Activated CD8-positive, alpha-beta memory T cell treated with anti-CD3 and anti-CD28 coated beads for 1 hour (primary cell): ENCODE measurements at places on chromosomes 3 and 15.

GRCh38 chr3:30186741-30187219 is 419.6 kb upstream of the TGFBR2 start:
- no peak for DNase-seq

DNA sequence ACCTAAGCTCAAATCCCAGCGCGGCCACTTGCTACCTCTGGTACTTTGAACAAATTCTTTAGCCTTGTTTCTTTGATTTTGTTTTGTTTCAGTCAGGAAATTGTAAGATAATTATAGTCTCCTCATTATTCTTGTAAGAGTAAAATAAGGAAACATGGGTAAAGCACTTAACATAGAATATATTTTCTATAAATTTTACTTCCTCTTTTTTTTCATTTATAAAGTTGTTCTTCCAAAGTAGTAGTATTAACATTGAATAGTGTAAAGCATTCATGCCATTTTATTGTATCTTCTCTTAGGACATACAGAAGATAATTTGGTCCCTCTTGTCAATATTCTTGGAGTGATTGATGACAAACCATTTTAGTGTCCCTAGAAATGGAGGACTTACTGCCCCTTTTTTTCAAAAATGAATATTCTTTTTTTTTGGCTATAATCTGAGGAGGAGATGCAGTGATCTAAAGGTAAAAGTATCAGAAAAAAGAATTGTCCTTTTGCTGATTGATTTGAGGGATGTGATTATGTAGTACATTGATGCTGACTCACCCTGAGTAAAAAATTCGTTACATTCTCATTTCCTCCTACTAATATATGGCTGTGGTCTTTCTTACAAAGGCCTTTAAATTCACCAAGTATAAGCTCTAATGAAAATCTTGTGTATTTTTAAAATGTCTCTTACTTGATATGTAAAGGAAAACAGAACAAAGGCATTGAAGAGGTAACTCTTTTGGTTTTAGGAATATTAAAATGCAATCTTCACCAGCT is 51.0 kb downstream of the ALCAM start:
- no peak for DNase-seq

DNA sequence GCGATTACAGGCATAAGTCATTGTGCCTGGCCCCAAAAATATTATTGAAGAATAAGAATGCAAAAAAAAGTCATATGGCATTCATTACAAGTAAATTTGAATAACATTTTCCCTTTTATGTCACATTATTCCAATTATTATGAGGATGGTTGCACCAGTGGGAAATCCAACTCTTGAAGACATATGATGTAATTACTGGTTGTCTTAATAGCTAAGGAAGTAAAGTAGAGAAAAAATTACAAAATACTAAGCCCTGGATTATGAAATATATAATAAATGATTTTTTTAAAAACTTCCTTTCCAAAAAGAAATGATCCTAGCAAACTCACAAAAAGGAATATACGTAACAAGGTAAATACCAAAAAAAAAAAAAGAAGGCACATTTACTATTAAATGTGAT is 98.9 kb downstream of the FMN1 start:
- no peak for DNase-seq

- no peak for DNase-seq
Measured at GRCh38 chr3:41629072-41629471, 332.8 kb downstream of the ULK4 start.

DNA sequence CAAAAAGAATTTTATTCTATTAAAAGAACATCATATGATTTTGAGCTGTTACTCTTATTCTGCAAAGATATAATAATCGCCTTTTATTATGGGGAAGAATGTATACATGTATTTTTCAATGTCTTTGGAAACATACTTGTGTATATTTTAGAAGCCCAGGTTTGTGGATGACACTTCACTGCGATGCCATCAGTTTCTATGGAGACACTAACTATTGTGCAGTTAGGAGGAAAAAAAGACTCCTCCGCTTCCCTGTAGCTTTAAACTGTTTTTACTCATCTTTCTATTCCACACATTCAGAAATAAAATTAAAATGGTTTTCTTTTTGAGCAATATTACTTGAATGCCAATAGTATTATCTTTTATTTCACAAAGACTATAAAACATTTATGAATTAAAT is 305.0 kb downstream of the NLGN1 start:
- DNase-seq = no peak

DNA sequence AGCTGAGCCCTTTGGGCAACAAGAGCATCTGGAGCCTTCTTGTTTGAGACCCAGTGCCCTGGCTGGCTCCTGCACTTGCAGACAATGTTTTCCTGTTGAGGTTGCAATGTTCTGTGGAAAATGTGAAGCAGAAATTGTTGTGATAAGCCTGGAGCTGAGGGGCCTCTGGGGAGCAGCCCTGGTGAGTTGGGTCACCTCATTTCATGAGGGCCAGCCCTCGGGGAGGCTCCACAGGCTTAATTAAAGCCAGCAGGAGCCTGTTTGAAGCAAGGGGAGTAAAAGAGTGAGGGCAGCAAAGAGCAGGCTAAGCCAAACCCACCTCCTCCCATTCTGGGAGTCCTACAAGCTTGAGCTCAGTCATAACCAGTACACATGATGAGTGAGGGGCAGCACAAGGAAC is 154.3 kb downstream of the ALDH1A2 start:
- DNase-seq = no peak

GRCh38 chr3:97823046-97824004 is 1.5 kb downstream of the CRYBG3 start:
- no peak for DNase-seq

GRCh38 chr3:68057637-68058320 is 403.4 kb upstream of the SUCLG2 start:
- peak; percentile 17 for DNase-seq

- DNase-seq = no peak
Measured at GRCh38 chr3:50472958-50473357, 30.5 kb downstream of the CACNA2D2 start.

- DNase-seq = no peak
Measured at GRCh38 chr15:31089368-31090047, 12.0 kb downstream of the TRPM1 start.

DNA sequence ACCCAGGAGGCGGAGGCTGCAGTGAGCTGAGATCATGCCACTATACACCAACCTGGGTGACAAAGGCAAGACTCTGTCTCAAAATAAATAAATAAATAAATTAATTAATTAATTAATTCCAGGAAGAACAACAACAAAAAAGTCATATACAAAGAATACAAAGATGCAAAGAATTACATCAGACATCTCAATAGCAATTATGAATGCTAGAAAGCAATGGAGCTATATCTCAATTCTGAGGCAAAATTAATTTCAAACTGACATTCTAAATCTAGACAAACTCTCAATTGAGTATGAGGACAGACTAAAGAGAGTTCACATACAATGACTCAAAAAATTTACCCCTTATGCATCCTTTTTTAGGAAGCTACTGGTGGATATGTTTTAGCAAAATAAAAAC is 69.6 kb upstream of the CTNNB1 start:
- no peak for DNase-seq

- no peak for DNase-seq
Measured at GRCh38 chr15:62079594-62079993, 12.8 kb downstream of the C2CD4A start.

GRCh38 chr3:30073622-30074021 is 532.8 kb upstream of the TGFBR2 start:
- DNase-seq = no peak

GRCh38 chr15:22811640-22812039 is 25.2 kb downstream of the NIPA1 start:
- DNase-seq = no peak

DNA sequence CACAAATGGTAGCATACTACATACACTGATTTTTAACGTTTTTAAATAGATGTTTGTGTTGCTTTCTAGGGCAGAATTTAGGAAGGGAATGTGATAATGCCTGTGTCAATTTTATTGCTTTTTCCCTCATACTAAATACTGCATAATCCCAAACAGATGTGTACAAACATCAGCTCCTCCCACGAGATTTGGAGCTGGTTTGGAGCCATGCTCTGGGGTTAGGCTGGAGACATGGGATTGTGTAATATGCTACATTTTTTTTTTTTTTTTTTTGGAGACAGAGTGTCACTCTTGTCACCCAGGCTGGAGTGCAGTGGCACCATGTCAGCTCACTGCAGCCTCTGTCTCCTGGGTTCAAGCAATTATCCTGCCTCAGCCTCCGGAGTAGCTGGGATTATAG is 80.1 kb downstream of the EBLN2 start:
- no peak for DNase-seq

- no peak for DNase-seq
Measured at GRCh38 chr3:39126532-39127071, 19.1 kb downstream of the TTC21A start.

DNA sequence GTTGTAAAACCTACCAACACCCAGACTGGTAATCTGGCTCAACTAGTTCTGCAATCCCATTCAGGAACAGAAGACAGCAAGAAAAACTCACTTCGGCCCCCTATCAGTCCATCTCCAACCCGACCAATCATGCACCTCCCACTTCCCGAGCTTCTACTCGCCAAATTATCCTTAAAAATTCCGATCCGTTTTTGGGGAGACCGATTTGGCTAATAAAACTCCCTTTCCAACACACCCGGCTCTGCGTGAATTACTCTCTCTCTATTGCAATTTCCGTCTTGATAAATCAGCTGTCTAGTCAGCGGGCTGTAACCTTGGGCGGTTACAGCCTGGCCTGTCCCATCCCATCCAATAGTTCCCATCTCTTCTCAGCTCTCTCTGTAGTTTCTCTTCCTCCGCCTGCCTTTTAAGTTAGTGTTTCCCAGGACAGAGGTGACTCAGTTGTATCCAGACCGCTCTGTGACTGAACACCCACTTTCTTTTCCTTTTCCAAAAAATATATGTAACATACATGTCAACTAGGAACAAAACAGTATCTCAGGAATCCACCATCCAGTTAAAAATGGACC is 780 bp upstream of the ACAD9 start:
- DNase-seq = no peak

- DNase-seq = peak; percentile 7
Measured at GRCh38 chr3:58414538-58415197, 19.0 kb downstream of the PDHB start.

- DNase-seq = no peak
Measured at GRCh38 chr3:117752984-117753717, 1043.6 kb downstream of the TUSC7 start.

DNA sequence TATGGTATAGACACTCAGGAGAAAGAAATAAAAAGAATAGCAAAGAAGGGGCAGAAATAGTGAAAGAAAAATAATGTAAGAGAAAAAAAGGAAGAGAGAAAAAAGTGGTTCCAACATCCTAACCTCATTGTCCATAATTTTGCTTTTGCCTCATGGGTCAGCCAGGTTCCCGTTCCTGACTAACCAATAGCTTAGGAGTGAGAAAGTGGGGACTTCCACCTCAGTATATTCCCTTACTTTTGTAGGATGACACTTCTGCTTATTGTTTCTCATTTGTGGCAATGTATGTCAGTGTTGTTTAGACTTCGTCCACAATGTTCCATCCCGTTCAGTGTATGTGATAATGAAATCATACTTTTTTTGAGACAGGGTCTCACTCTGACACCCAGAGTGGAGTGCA is 9.3 kb upstream of the SLC12A8 start:
- DNase-seq = no peak

DNA sequence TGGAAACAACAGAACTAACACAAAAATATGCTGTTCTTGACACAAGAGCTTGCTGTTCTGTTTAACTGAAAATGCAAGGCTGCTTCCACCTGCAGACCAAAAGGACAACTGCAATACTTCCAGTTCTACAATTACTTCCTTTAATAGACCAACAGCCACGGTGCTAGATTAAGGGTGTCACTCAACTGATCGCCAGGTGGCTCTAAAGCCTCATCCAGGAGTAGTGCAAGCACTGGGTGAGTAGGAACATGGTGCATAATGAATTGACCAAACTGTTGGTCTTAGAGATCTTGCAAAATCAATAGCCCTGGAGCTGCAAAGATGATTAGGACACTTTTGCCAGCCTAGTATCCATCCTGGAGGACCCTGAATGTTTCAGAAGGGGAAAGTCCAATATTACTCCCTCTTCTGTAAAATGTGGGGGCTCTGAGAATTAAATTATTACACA is 3.6 kb upstream of the CLDN16 start:
- no peak for DNase-seq

DNA sequence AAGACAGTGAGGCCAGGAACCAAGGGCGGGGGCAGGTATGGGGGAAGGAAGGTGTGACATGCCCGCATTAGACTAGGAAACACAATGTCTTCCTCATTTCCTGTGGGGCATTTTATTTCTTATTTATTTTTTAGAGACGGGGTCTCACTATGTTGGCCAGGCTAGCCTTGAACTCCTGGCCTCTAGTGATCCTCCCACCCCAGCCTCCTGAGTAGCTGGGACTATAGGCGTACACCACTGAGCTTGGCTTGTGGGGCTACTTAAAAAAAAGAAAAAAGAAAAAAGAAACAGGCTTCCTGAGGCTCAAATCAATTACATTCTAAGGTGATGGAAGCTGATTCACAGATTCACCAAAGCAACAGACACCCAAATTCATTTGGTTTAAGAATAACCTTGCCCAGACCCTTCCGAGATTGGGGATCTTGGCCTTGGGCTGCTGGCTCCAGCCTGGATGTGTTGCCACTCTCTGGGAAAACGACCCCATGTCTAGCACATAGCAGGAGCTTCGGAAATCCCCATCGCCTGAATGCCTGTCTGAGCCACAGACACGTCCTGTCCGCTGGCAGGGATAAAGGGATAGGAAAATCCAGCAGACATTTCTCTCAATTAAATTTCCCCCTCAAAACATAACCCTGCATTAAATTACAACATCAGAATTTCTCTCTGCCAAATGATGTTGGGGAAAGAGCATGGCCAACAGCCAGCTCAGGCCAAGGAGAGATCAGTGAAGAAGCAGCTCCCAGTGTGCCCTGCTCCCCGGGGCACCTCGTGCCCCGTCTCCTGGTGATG is 13.0 kb downstream of the CPN2 start:
- no peak for DNase-seq

GRCh38 chr3:153960458-153961074 is 160.6 kb upstream of the ARHGEF26 start:
- no peak for DNase-seq

DNA sequence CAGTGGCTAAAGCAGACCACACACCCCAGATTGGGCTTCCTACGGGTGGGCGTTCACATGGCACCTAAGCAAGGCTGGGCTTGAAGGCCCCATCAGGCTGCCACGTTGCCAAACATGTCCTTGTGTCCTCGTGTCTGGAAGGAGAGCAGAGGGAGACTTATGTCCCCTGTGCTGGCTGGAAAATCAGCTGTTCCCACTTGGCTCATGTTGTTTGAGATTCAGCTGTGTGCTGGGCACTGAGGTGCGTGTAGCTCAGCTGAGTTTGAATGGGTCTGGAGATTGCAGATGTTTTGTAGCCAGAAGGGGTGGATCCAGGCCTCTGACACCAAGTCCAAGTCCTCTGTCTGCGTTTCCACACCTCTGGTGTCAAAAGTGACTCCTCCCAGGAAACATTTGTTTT is 34.6 kb downstream of the RLBP1 start:
- DNase-seq = no peak
